ENCODE measurements at places on chromosomes 6 and 20.
A peak's percentile ranks its signal among the peaks of the same experiment; 100 is the strongest.

DNA sequence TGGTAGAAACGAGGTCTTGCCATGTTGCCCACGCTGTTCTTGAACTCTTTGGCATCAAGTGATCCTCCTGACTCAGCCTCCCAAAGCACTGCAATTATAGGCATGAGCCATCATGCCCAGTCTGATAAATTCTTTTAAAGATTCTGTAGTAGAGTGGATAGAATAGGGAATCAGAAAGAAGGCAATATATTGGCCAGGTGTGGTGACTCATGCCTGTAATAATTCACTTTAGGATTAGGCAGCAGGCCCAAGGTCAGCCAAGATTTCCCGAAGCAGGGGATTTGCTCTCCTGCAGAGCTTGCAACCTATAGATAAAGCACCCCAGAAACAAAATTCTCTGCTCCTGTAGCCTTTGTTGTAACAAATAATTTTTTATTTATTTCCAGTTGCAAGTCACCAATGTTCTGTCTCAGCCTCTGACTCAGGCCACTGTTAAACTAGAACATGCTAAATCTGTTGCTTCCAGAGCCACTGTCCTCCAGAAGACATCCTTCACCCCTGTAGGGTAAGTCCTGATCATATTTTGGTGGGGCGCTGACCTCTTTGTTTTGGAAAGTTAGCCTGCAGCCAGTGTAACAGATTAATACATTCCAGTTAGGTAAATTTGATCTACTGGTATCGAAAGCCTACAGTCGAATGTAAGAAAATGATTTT, 30.4 kb upstream of the MROH8 start:
- no peak for DNase-seq

GRCh38 chr6:54198134-54198533, 86.9 kb downstream of the MLIP start:
- DNase-seq: no peak

- DNase-seq: peak; percentile 35
Observed at GRCh38 chr20:9021216-9021615, 47.7 kb upstream of the PLCB4 start.

- DNase-seq: peak; percentile 30
Observed at GRCh38 chr6:114762145-114762544, 419.3 kb upstream of the HS3ST5 start.

DNA sequence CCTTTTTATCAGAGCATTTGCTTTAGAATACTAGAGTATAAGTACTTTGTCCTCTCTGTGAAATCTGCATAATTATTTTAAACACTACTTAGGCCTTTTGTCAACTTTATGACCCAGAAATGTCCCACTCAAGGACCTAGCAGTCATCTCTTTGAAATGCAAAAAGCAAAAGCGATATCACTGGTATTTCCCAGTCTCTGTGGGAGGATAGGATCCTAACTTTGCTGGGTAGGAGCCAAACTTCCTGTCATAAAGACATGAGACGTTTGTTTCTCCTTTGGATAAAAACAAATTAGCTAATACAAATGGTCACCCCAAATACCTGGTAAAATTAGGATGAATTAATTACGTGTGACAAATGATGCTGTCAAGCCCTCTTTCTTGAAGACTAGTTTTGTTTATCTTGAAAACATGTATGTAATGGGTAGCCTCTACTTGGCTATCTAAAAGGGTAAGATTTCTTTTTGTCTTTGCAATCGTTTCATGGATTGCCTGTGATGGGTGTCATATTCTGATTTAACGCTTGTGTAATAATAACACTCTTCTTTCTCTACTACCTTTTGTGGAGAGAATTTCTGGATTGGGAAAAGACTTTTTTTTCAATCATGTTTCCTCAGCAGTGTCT, 36.2 kb downstream of the DCDC2 start:
- DNase-seq: no peak

DNA sequence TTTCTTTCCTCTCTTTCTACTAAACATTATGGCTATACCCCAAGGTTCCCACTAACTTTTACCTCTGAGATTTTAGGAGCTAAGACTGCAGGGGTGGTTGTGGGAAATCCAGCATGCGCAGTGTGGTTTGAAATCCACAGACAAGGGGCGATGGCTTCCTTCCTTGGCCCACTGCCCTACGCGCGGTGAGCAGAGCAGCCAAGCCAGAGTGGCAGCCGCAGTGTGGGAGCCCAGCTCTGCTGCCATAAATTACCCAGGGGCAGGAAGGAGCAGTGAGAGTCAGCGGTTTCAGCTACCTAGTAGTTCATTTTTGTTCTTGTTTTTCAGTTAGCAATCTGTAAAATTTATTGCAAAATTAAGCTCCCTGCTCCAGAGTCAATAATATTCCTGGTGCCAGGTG, 101.4 kb downstream of the BMP2 start:
- DNase-seq: no peak

- DNase-seq: peak; percentile 3
Observed at GRCh38 chr6:67331304-67331703, 1303.8 kb upstream of the ADGRB3 start.

DNA sequence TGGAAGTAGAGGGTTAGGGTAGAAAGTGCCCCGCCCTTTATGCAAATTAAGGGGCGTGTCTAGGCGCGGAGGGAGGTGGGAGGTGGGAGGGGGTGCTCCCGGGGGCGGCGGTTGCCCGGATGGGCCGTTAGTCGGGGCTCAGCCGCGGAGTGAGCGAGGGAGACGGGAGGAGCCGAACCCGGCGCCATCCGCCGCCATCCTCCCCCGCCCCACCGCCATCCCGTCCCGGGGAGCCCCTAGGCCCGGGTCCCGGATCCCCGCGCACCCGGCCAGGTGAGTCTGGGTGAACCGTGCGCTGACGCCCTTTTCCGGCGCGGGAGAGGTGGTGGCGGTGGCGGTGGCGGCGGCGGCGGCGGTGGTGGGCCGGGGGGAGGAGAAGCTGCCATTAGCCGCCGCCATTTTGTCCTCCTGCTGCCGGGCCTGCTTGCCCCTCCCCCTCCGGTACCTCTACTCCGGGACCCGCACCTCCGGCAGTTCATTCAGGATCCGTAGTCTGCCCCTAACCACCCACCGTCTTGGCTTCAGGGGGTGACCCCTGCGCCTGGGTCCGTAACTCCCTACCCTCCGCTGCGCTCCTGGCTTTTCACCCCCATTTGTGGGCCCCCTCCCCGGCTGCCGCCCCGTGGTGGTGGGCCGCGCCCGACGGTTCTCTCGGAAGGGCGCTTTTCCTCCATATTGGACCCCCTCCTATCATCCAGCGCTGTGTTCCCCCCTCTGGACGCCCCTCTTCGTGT, at the start of gene PRRC2A:
Gene PRRC2A, plus strand, starts transcription at position 130 of the 734 bp plus-strand sequence. CDS start 2,075 bp downstream, outside the sequence.
- peak; percentile 90 for DNase-seq

DNA sequence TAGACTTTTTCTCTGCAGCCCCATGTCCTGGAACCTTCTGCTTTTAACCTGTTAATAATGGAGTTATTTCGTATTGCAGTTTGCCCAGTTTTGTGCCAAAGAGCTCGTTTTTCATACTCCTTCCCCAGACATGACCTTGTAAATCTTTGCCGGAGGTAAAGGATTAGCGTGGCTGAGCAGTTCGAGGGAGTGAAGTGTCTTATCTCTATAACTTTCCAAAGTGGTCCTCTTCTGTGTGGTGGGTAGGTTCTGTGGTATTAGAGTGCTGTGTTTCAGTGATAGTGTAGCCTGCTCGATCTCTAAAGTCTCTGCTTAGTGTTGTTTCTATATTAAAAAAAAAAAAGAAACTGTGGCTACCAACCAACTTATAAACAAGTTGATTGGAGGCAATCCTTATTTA, 67.5 kb downstream of the FARS2 start:
- no peak for DNase-seq

All from tongue (tissue), 3 donors.